HepG2 (cell line): ENCODE measurements at places on chromosomes 7 and 10.
A peak's percentile ranks its signal among the peaks of the same experiment; 100 is the strongest.

- DNase-seq, result no peak
These were observed 25.2 kb upstream of the OTUD1 start for GRCh38 chr10:23413629-23414089.

- DNase-seq, result no peak
These were observed 149.4 kb downstream of the LYZL1 start for GRCh38 chr10:29438271-29438670.

GRCh38 chr7:140559410-140559809 lies 80.1 kb upstream of the MKRN1 start:
- no peak for DNase-seq

GRCh38 chr7:48286836-48287235 lies 115.6 kb downstream of the ABCA13 start:
- no peak for DNase-seq

GRCh38 chr10:129922598-129923123 lies 41.4 kb downstream of the EBF3 start:
- DNase-seq, result no peak

DNA sequence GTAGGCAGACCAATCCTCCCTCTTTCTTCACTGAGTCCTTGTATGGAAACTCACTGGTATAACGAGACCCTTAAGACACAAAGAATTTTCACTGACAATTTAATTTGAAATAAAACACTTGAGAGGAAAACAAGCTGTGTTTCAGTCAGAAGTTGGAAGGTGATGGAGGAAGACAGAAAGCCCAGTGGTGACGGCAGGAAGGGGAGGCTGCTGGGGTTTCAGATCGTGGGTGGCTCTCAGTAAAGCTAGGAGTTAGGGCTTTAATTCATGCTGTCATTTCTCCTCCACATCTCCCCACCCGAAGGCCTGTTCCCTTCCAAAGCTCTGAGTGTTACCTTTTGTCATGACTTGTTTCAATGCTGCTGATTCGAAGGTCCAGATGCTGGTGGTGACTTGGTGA lies 605.2 kb upstream of the DPP6 start:
- DNase-seq, result no peak

GRCh38 chr10:7866176-7866575 lies 47.9 kb downstream of the TAF3 start:
- DNase-seq, result no peak

GRCh38 chr10:117198088-117198487 lies 799 bp downstream of the KCNK18 start:
- no peak for DNase-seq

DNA sequence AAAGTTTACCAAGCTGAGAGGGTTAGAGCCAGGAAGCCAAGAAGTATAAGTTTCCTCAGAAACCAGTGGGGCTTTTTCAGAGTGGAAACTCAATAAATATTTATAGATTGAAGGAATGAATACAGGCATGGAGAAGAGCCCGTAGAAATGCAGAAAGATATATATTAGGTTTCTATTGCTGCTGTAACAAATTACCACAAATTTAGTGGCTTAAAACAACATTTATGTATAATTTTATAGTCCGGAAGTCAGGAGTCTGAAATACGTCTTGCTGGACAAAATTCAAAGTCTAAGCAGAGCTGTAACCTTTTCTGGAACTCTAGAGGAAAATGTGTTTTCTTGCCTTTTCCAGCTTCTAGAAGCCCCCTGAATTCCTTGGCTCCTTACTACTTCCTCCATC lies 107.3 kb upstream of the SEMA3D start:
- DNase-seq, result no peak

DNA sequence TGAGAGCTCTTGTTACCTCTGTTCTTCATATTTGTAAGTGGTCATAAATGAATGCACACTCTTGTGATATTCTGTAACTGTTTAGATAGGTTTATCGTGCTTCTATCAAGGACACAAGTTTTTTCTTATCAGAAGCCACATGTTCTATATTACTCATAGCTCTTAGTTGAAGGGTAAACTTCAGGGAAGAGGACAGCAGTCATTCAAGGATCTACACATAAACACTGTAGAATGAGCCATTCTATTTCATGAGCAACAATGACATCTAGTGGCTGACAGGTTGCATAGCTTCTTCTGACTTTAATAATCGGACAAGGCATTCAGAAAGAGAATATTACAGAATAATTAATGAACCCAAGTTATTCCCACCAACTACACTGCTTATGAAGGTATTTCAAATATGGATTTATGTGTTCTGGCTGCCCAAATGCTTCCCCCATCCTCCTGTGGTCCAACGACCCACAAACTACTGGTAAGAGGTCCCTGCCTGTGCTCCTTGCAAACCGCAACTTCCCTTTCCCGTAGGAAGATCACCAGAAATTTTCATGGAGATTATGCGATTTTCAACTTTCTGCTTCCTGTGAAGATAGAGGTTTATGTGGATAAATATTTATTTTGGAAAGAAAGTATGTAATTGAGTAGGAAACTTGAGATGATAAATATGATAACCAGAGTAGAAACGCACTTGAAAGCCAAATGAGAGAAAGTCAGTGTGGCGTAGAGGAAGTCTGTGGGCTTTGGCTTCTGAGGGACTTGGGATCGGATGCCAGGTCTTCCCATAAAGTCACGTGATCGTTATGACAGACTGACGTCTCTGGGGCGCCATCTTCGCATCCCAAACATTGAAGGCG lies 16.8 kb upstream of the ABCB5 start:
- DNase-seq, result peak; percentile 35

DNA sequence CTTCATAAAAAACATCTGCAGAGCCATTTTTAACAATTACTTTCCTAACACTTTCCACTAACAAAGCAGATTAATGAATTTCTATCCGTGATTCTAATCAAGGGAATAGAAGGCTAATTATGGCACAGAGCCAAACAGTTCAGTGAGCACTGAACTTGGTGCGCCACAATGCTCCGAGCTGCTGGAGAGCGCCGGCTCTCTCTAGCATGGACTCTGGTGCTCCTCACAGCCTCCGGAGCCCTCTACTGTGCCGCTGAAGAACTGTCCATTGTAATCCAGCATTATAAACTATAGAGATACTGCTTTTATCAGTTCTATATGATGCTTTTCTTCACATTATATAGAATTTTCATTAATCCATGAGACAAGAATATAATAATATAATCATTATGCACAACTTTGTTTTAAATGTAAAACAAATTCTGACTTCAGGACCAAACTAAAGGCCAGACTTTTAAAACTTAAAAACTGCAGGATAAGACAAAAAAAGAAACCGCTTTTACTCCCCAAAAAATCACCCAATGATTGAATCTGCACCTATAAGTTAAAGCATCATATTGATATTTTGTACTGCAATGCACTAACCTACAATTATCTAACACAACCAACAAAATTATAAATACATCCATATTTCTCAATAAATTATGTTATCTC lies 123.6 kb downstream of the RNF32 start:
- peak; percentile 68 for DNase-seq

GRCh38 chr7:157476201-157476600 lies 139.4 kb downstream of the DNAJB6 start:
- DNase-seq, result no peak

- DNase-seq, result no peak
These were observed 444.1 kb upstream of the LRRN3 start for GRCh38 chr7:110646804-110647203.

DNA sequence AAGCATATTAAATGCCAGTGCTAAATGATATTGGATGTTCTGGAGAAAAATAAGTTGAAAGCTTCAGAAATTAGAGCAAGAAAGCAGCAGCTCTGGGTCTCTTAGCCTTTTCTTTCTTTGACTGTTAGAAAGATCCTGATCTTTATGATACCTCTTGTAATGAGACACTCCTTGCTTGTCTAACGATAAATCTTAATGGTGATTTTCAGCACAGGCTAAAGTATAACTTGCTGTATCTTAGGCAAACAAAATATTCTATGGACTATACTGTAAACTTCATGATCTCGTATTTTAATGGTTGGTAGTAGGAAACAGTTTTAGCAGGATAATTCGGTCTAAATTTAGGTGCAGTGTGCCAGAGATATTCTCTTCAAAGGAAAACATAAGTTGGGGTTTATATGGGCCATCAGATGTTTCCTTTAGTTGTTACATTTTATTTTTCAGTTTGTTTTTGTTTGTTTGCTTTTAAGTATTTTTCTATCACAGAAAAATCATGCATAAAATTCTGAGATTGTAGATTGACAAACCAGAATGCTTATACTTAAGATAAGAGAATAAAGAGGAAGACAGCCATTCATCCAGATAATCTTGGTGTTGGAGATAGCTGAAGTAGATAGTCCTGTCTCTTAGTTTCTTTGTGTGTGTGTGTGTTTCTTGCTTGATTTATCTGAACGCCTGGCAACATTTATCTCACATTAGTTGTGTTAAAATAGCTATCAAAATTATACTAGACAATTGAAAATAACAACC lies 4.7 kb downstream of the CASD1 start:
- no peak for DNase-seq

DNA sequence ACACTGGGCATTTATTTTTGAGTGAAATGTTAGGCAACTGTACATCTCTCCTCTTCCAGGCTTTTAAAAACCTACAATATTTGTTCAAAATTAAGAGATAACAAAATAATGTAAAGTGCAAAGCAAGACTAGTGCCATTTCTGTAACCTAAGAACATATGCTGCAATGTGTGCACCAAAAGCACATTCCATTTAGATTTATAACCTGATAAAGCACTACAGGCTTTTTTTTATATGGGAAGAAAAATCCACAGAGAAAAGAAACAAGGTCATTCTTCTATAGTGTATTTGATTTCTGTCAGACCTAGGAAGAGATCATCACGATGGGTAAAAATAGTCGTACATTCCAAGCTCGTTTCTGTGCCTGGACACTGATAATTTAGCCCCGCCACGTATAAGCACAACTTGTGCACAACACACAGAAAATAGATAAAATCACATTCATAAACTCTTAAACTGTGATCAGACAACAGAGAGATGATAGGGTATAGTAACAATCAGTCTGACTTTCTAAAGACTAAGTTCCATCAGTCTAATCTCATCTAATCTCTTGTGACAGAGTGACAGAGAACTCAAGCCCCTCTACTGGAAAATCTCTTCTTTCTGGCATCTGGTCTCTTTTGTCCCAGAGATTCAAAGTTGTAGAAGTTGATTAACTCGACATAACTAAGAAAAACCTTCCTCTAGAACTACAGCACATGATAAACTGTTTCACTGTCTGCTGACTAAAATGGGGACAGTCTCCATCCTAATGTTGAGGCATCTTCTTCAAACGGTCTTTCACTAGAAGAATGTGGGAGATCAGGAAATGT lies 6.7 kb downstream of the LAMB1 start:
- DNase-seq, result no peak

DNA sequence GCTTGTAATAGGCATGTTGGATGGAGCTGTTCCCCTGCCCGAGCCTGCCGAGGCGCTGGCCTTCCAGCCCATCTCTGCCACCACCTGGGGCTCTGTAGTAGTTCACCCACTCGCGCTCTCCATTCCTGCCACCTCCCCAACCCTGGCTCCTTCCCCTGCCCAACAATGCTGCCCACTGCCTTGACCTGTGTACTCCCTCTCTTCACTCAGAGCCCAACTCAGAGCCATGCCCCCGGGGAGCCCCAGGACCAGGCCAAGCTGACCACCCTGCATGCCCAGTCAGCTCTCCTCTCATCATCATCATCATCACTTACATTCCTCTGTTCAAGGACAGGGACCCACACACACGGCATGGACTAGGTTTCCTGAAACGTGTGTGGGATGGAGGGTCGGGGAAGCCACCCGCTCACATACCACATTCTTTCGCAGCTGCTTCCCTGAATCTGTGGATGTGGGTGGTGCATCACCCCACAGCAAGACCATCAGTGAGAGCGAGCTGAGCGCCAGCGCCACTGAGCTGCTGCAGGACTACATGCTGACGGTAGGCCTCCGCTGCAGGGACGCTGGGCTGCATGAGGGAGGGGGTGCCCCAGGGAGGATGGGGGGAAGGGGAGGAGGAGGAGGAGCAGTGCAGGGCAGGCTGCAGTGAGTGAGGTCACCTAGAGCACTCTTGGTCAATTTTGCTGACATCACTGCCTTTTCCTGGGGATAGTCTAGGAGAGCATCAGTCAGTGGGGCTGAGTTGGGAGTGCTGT lies 15.6 kb downstream of the NACAD start:
- DNase-seq, result no peak

DNA sequence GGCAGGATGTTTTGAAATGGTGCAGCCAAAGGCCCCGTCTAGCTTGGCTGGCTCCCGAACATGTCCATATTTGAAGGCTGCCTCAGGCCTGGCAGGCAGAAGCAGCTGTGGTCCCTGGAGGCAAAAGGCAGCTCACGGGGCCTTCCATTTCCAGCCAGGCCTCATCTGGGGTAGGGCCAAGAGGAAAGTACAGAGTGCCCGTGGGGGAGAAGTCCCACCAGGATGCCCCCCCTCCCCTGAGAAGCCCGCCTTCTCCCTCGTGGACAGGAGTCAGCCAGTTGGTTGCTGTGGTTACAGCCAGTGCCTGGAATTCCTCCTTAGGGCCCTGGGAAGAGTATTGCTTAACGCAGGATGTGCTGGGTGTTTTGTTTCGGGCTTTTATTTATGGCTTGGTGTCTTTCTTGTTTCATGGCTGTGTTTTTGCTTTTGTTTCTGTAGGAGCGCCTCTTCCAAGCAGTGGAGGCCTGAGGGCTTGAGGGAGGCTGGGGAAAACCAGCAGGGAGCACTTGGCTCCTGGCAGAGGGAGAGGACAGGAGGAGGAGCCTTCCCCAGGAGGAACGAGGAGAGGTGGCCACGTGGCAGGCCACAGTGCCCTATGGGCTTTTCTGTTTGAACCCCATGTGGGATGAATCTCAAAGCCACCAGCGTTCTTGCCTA lies 45.4 kb downstream of the CHST3 start:
- no peak for DNase-seq

DNA sequence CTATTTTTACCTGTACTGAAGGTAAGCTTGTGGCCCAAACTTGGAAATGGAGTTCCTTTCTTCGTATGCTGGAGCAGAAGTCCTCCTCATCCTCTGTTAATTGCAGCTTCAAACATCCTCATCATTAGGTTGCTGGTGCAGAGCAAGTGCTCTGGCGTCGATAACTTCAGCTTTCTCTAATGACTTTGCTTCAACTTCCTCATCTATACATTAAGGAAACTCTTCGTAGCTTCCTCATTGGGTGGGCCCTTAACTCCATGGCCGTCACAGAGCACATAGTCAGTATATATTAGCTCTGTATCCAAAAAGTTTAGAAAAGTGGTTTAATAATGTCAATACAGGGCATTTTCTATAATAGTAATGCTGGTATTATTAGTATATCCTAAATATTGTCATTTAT lies 447.7 kb downstream of the SUGCT start:
- no peak for DNase-seq

- no peak for DNase-seq
These were observed 240.9 kb downstream of the THSD7A start for GRCh38 chr7:11591055-11591633.

DNA sequence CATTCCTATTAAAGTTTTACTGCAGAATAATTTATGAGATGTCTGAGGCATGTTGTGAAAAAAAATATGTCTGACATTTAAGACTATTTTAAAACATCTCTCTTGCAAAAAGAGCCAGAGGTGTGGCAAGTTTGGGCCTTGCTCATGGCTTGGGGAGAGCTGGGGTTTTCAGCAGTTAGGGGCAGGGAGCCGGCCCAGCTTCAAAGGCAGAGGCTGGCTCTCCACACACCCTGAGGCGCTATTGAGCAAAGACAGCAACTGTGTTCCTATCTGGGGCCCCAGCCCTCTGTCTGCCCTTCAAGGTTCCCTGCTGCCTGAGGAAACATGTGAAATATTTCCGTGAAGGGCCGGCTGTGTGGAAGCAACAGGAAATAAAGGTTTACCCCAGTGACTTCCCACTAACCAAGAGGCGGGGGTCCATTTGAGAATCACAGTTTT lies 94.0 kb downstream of the SORBS1 start:
- peak; percentile 83 for DNase-seq

- DNase-seq, result no peak
These were observed 157.4 kb downstream of the SKIDA1 start for GRCh38 chr10:21368022-21368582.

- DNase-seq, result no peak
These were observed 86.9 kb downstream of the AOAH start for GRCh38 chr7:36637417-36637816.
